Ovary (tissue), 10 donors: ENCODE measurements at places on chromosomes 12 and 14. TPM values are rescaled to one million over a fixed set of nuclear protein-coding genes. Genes with fewer than 3 reads are reported as not detected.

TSPAN8 gene
- total RNA-seq = 13.1 TPM

DNA sequence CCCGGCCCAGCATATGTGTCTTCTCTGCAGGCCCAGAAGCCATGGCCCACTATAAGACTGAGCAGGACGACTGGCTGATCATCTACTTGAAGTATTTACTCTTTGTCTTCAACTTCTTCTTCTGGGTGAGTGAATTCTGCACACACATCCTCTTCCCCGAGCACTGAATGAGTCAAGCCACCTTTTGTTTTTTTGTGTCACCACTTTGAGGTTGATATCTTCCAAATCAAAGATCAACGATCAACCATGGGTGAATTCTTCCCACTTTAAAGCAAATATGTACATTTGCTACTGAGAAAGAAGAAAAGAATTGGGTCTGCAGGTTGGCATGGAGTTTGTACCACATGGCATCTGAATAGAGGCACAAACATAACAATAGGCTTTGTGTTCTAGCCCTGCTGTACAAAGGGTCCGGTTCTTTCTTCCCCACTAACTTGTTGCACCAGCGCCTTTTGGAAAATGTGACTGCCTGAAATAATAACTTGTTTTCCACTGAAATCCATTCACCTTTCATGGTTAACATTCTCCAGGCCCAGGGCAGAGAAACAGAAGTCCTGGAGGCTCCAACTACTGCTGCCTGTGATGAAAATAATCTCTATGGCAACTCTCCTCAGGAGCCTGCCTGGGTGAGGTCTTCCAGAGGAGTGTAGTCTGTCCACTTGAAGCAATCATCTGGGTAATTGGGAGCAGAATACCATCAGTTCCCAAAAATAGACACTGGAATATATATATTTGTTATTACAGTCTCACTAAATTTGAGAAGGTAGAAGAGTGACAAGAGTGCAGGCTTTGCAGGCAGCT lies 27.6 kb downstream of the TSPAN11 start:
- no peak for DNase-seq

DNA sequence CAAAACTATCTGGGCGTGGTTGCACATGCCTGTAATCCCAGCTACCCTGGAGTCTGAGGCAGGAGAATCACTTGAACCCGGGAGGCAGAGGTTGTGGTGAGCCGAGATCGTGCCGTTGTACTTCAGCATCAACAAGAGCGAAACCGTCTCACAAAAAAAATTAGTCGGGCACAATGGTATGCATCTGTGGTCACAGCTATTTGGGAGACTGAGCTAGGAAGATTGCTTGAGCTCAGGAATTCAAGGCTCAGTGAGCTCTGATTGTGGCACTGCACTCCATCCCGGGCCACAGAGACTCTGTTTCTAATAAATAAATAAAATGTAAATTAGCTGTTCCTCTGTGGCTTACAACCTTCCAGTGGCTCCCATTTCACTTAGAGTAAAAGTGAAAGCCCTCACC lies 28.0 kb downstream of the RCOR1 start:
- no peak for DNase-seq

SDR9C7 gene
- total RNA-seq = 0.25 TPM

- no peak for DNase-seq
Measured at GRCh38 chr12:84161296-84161695, 751.3 kb downstream of the SLC6A15 start.

GPR68 gene
- 0.41 TPM for total RNA-seq

GRCh38 chr12:97181571-97182265 lies 274.7 kb downstream of the NEDD1 start:
- no peak for DNase-seq

CD4 gene
- 3.2 TPM for total RNA-seq

DNA sequence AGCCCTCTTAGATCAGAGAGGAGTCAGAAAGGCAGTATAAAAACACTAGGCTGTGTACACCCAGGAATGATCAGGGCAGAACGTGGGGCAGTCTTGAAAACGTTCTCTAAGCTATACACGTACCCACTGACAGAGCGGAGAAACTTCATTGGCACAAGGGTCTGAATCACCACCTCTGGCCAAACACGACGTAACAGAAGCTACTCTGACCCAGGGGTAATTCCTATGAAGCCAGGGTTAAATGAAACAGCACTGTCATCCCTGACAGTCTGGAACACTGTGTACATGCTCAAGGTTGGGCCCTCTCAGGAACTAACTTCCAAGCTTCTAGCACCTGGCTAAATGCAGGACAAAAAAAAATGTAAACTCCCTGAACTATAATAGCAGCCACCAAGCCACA lies 38.4 kb downstream of the PARP11 start:
- no peak for DNase-seq

DNA sequence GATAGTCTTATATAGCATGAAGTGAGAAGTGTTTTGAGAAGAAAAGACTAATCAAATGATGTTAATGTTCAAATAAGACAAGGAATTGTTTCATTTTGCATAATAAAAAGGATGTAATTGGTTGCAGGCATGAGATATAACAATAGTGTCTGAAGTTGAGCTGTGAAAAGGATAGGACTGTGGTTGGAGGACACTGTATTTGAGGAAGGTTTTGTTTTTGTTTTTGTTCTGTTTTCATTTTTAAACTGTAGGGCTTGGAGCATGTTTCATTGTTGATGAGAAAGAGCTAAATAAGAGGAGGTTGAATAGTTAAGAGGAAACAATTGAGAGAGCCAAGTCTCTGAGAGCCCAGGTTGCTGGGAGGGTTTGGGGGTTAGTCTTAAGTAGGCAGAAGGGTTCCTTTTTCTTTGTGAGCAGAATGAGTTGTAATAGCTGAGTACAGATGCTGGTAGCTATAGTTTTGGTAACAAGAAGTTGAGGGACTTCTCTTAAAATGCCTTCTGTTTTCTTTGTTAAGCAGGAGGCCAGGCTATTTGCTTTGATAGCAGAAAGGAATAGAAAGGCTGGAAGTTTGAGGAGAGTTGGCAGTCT lies 58.4 kb downstream of the CCDC91 start:
- no peak for DNase-seq

DNA sequence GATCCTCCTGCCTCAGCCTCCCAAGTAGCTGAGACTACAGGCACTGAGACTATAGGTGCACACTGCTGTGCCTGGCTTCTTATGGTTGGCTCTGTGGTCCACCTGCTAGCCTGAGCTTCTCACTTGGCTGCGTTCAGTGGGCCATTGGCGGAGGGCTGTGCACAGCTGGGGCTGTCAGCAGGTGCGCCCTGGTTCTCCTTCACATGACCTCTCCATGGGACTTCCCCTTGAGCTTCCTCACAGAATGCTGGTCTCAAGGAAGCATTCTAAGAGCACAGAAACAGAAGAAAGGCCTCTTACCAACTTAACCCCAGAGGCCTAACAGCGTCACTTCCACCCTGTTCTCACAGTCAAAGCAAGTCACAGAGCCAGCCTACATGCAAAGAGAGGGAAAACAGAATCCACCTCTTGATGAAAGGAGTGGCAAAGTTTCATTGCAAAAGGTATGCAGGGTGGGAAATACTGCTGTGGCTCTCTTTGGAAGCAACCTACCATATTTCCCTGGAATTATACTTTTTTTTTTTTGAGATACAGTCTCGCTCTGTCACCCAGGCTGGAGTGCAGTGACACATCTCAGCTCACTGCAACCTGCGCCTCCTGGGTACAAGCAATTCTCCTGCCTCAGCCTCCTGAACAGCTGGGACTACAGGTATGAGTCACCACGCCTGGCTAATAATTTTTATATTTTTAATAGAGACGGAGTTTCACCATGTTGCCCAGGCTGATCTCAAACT lies 9.3 kb downstream of the RILPL2 start:
- no peak for DNase-seq

DNA sequence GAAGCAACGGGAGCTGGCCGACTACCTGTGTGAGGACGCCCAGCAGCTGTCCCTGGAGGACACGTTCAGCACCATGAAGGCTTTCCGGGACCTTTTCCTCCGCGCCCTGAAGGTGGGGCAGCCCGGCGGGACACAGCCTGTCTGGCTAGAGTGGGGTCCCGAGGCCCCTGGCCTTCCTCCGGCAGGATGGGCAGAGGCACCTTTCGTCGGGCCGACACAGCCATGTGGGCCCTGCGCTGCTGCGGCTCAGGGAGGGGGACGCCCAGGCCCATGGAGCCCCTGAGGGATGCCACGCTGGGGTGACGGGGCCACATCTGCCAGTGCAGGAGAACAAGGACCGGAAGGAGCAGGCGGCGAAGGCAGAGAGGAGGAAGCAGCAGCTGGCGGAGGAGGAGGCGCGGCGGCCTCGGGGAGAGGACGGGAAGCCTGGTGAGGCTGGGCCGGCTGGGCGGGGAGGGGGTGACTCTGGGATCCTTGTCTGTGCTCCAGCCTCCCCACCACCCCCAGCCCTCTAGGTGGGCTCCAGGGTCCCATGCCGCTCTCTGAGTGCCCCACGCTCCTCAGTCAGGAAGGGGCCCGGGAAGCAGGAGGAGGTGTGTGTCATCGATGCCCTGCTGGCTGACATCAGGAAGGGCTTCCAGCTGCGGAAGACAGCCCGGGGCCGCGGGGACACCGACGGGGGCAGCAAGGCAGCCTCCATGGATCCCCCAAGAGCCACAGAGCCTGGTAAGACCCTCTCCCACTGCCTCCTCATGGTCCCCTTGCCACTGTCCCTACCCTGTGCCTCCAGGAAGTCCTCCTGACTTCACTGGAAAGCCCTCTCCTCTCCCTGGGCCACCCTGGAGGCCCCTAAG lies 10.9 kb upstream of the ADSS1 start:
- no peak for DNase-seq

DNA sequence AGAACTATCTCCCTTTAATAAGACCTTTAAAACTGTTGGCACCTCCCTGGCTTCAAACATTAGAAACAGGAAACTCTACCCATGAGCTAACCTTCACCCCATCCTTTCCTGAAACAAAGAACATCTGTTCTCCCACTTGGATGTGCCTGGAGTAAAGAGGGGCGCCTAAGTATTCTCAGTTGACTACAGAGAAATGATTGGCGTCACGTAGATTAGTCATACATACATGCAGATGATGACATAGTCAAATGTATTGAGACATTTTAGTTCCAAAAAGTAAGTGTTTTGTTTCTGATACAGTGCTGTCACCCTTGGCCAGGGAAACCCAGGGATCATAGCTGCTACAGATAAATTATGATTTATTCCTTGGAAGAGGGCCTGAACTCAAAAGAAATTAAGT lies 260.0 kb upstream of the PLEKHG7 start:
- no peak for DNase-seq

TSHR gene
- total RNA-seq = not detected

LRFN5 gene
- 3.1 TPM for total RNA-seq
